ENCODE measurements at places on chromosomes 6 and 20.

DNA sequence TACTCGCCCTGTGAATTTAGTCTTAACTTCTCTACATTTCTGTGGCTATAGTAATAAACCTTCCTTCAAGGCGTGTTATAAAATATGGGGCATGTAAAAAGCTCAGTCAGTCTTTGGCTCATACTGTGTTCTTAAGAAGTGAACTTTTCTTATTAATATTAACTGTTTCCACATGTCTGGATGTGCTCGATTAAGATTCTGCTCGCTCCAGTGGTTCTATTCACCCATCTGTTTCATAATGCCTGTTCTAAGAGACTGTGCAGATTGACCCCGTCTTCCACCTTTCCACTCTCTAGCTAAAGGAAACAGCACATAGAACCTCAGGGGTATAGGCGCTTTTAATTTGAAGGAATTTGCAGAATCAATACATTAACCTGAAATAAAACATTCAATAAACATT, 99.9 kb downstream of the L3MBTL3 start:
- DNase-seq: no peak

DNA sequence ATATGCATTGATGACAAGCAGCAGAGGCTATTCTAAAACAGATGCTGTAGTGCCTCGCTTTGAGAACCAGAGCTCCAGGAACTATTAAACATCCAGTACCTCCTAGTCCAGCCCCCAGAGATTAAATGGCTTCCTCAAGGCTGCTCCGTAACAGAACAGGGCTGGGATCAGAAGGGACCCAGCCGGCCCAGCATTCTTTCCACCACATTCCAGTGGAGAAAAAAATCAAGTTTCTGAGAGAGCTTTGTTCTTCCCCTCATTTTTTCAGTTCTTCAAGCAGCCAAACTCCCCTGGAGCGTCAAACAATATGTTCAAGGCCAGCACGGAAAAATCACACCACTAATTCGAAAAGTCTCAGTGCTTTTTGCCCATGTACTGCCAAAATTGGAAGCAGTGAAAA, 5.8 kb upstream of the STMND1 start:
- DNase-seq: no peak

DNA sequence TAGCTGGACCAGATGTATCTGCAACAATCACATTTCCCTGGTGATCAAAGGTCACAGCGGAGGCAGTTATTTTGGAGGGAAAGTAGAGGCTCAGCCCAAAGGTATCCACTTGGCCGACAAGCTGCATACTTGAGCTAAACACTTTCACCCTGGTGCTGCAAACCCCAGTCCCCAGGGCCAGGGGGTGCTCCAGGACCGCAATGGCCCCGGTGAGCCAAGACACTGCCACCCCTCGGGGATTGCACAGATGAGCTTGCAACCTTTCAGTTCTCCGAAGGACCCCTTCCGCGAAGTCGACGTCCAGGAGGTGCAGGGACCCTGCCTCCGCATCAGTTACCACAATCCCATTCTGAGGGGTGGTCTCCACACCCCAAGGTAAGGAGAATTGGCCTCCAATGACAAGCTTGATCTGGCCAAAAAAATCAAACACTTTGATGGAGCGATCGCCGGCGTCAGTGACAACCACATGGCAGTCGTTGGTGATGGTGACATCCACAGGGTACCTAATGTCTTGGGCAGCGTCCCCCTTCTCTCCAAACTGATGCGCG, 823 bp downstream of the NHLRC1 start:
- DNase-seq: no peak

DNA sequence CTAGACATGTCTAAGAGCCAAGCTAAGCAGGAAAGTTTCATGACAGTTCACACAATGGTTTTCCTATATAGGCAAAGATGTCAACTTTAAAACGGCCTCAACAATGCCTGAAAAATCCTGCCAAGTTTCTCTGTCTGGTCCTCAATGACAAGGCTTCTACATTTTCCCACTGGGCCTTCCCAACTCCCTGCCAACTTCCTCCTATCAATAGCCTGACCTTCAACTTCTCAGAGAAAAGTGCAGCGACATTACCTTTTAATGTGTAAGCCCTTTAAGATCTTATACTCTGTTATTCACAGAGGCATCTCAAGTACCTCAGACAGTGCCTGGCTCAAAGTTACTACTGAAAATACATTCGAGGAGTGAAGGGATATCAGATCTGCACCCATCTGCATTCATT, 56.2 kb upstream of the BTBD3 start:
- DNase-seq: no peak

GRCh38 chr6:160494576-160494975, 146.4 kb downstream of the SLC22A3 start:
- no peak for DNase-seq

GRCh38 chr6:93886416-93886815, 467.1 kb upstream of the EPHA7 start:
- no peak for DNase-seq

All from stimulated activated naive CD4-positive, alpha-beta T cell (primary cell).